ENCODE measurements at places on chromosomes 13 and 19.

DNA sequence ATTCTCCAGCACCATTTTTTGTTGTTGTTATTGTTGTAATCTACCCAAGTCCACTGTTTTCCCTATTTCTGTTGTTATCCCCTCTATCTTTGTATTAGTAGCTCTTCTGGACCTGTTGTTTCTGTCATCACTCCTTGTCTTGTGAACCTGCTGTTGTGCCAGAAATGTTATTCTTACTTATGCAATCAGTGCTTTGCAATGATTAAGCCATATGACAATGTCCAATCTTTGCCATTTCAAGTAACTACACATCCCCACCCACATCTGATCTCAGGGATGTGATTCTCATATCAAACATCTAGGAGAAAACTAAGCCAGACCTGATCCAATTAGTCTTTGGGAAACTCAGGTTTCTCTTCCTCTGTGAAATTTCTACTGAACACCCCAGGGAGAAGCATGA lies 472.6 kb upstream of the KLHL1 start:
- DNase-seq = no peak

DNA sequence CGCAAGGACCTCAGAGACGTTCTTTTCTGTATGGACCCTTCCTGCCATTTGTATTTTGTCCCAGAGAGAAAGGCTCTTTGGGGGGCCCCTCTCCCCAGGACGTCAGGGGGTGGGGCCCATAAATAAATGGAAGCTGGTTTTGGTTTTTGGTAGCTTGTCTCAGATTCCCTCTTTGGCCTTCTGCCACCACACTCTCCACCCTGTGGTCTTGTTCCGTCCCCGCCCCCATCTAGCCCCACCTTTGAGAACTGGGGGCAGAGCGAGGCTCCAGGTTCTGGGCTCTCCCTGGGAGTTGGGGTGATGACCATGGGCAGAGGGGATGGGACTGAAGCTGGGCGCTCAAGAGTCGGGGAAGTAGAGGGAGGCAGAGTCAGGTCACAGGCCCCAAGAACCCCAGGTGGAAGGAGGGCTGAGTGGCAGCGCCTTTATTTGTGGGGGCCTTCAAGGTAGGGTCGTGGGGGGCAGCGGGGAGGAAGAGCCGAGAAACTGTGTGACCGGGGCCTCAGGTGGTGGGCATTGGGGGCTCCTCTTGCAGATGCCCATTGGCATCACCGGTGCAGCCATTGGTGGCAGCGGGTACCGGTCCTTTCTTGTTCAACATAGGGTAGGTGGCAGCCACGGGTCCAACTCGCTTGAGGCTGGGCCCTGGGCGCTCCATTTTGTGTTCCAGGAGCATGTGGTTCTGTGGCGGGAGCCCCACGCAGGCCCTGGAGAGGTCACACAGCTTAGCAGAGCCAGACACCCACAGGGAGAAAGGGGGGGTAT lies 3.3 kb downstream of the ISYNA1 start:
- no peak for DNase-seq

DNA sequence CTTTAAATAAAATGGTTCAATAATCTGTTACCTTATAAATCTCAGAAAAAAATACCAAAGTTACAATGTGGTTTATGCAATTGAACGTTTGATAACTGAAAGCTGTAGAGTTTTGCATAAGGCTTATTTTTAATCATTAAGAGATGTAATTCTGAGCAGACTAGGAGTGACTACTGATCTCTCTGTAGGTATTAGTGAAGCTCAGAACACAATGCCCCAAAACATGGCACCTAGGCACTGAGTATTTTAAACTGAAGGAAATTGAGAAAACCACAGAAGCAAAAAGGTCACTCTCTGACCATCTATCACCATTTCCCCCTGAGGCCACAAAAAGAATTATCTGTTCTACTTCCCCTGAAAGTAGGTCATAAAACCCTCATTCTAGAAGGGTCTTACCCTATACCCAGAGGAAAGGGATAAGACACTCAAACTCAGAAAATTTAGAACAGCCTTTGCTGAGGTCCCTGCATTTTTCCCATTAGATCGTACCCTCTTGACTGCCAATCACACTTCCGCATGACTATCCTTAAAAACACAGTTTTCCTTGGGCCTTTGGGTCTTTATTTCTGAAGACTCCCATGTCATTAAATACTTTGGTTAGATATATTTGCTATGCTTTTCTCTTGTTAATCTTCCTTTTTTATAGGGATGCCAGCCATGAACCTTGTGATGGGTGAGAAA lies 158.1 kb downstream of the PCDH9 start:
- no peak for DNase-seq

DNA sequence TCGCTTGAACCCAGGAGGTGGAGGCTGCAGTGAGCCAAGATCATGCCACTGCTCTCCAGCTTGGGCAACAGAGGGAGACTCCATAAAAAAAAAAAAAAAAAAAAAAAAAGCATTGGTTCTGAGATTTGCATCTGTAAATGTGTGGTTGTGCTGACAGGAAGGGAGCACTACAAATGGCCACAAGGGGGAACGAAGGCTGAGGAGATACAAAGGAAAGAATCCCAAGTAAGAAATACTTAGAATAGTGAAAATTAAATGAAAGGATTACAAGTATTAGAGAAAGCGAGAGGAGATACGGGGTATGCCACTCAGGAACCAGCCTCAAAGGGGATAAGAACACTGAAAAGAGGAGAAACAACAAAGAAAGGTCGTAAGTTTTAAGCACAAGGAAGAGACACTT lies 284.9 kb downstream of the KLF12 start:
- DNase-seq = no peak

- DNase-seq = no peak
Observed at GRCh38 chr13:30341815-30342570, 34.6 kb upstream of the KATNAL1 start.

GRCh38 chr19:41702171-41702651 lies 6.2 kb upstream of the CEACAM5 start:
- DNase-seq = no peak

DNA sequence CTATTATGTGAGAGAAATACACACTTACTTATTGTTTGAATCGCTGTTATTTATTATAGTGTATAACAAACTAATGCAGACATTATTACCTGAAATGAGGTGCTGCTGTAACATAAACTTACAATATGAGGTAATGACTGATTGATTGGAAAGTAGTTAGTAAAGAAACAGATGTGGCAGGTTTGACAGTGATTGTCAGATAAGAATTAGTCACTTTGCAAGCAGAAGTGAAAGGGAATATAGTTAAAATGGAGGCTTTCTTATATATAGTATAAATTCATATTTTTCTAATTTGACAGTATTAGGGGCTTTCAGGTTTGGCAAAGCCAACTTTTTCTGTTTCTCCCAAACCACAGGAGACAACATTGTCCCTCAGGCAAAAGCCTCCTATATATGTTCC lies 20.6 kb downstream of the MIR17HG start:
- DNase-seq = no peak

- no peak for DNase-seq
Observed at GRCh38 chr19:57282011-57282643, 1.8 kb downstream of the ZNF460 start.

DNA sequence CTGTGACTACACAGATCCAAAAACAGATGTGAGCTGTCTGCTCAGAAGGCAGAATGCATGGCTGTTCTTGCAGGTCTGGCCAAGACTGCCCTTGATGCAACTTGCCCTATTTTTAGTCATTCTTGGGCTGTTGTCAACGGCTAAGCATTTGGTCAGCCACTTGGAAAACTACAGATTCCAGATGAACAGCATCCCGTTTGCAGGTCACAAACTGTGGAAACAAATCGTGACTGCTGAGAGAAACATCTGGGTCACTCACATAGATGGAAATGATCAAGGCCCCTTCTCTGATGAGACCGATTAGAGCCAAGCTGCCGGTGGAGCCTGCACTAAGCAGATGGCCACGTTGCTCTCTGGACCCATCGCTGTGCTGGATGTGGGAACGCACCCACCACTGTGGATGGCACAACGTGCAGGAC lies 15.4 kb upstream of the METTL21C start:
- no peak for DNase-seq

- DNase-seq = no peak
Observed at GRCh38 chr19:40990972-40991381, at the start of gene CYP2B6. CYP2B6 (plus strand) TSS chr19:40991282; CDS start chr19:40991306, 24 bp downstream.

GRCh38 chr13:26616126-26616525 lies 58.6 kb downstream of the WASF3 start:
- no peak for DNase-seq

DNA sequence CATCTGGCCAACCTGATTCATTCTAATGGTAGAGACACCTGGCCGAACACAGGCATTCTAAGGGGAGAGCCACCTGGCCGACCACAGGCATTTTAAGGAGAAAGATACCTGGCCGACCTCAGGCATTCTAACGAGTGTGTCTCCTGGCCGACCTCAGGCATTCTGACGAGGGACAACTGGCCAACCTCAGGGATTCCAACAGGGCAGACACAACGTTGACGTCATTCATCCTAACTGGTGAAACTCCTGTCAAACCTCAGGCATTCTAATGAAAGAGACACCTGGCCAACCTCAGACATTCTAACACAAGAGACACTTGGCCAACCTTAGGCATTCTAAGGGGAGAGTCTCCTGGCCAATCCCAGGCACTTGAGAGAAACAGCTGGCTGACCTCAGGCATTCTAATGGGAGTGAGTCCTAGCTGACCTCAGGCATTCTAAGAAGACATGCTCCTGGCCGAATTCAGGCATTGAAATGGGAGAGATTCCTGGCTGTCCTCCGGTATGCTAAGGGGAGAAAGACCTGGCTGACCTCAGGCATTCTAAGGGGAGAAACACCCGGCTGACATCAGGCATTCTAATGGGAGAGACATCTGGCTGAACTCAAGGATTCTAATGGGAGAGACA lies 1352.5 kb downstream of the UQCRFS1 start:
- DNase-seq = no peak

GRCh38 chr13:33137721-33138120 lies 121.5 kb downstream of the KL start:
- no peak for DNase-seq

DNA sequence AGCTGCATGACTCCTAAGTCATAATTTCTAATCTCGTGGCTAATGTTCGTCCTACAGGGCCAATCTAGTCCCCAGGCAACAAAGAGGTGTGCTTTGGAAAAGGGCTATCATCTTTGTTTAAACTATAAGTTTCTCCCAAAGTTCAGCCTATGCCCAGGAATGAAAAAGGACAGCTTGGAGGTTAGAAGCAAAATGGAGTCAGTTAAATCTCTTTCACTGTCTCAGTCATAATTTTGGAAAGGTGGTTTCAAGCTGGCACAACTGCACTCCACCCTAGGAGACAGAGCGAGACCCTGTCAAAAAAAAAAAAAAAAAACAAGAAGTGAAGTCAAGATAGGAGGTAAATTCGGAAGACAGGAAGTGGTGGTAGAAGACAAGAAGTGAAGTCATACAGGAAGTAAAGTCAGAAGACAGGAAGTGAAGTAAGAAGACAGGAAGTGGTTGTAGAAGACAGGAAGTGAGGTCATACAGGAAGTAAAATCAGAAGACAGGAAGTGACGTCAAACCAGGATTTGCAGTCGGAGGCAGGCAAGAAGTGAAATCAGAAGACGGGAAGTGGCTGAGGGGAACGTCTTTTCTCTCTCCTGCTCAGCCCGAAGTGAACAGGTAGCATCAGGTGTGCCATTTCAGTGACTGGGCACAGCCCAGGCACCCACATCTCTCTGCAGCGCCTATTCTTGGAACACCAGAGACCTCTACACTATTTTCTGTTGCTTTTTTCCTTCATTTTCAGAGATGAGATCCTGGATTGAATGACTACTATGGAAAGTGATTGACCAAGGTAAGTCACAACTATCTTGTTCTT lies 32.2 kb downstream of the GP6 start:
- DNase-seq = peak; percentile 88

GRCh38 chr13:26587251-26587650 lies 29.8 kb downstream of the WASF3 start:
- no peak for DNase-seq

- DNase-seq = no peak
Observed at GRCh38 chr19:38551450-38551813, 66.3 kb downstream of the MAP4K1 start.

DNA sequence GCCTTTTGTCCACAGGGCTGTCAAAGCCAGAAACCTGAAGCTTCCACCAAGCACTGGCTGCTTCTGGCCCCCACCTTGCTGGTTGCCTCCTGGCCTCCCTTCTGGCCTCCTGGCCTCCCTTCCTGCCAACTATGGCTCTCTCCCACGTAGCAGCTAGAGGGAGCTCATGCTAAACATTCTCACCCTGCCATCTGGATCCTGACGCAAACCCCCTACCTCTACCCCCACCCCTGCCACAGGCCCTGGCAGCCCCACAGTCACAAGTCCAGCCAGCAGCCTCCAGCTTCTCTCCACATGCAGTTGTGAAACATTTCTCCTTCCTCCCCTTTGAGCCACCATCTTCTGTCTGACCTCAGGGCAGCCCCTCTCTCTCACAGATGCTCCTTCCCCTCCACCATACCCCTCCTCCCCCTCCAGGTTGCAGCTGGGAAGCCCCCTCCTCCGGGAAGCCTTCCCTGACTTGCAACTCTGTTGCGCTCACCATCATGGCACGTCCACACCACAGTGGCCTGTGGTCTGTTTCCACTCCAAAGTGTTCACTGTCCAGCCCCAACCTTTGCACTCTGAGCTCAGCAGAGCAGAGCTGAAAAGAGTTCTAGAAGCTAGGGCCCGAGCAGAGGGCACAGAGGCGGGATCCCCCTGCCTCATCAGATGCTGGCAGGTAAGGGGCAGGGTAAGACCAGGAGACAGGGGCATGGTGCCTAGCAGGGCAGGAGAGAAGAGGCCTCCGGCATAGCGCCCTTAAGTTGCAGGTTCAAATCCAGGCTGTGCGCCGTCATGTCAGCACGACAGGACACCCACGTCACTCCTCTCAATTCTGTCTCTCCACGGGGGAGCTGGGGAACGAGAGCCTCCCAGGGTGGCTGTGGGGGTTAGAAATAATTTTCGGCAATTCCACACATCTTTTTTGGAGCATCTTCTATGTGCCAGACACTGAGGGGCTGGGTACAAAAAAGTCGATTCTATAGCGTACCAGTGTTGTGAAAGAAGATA lies 7.3 kb downstream of the ADGRL1 start:
- DNase-seq = peak; percentile 10

- peak; percentile 28 for DNase-seq
Observed at GRCh38 chr19:41744850-41745249, 10.5 kb upstream of the CEACAM6 start.

DNA sequence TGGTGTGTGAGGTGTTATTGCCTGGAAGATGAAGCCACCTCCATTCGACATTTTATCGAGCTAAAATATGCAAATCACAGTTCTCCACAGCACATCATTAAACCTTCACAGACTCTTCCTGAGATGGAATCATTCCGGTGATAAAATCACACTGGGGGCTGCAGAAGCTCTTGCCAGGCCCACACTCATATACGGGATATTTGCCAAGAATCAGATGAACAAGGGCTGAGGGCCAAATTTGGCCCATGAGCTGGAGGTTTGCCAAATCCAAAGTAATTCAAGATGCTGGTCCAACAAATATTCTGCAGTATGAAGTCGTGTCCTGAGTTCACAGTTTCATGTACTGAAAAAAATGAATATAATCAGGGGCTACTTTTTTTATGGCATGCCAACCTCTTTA lies 16.7 kb upstream of the RXFP2 start:
- no peak for DNase-seq

- DNase-seq = no peak
Observed at GRCh38 chr13:38862443-38862842, 128.2 kb downstream of the STOML3 start.

- DNase-seq = no peak
Observed at GRCh38 chr13:94006296-94006695, 473.2 kb downstream of the DCT start.
